ENCODE measurements at places on chromosomes 1 and 21.

DNA sequence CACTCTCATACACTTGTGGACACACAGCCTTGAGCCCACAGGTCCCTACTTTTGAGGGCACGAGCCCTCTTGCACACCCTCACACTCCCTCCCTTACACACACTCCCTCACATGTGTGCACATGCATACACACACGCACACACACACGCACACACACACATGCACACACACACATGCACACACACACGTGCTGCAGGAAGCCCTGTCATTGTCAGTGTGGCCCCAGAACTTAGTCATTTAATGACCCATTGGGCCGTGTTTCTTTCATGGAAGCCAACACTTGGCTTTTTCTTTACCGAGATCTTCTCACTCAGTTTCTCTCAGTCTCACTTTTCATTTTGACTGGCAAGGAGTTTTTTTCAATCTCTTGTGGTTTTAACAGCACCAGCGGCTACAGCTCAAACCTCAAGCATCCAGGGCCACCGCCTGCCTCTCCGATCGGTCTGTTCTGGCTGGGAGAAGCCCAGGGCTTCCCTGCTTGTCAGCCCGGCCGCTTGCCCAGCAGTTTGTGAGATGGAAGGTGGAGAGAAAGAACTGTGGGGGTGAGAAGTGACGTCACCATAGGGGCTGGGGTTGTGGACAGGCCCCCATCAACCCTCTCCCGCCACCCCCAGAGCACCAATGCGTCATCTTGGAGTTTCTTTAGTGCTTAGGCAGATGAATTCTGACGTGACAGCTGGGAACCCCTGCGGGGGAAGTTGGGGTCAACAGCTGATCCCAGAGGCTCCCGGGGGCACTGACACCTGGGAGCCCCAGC, 15.8 kb upstream of the TNFRSF8 start:
- no peak for DNase-seq

DNA sequence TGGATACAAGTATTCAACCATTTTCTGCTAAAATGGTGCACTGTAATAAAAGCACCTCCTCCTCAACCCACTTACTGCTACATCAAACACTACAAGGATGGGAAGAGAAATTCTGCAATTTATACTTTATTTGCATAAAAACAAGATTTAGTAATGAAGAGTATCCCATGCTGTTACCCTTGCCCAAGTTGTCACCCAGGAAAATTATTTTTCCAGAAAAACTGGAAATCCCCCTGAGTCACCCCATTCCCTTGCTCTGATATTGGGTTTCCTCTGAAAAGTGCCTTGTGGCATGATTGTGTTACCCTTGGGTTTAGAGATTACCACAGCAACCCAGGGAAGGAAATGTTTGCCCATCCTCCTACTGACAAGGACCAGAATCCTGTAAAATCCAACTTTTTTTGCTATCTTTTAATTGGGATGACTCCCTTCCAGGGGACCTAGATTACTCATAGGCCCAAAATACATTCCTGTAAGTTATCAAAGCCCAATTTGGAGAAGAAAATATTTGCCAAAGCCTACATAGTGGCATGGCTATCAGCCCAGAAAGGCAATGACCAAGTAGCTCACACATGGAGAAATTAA, 16.5 kb upstream of the ZC3H11B start:
- no peak for DNase-seq

GRCh38 chr21:35156293-35157278, 107.5 kb upstream of the RUNX1 start:
- no peak for DNase-seq

GRCh38 chr1:230010603-230011332, 56.3 kb upstream of the GALNT2 start:
- DNase-seq, result no peak

DNA sequence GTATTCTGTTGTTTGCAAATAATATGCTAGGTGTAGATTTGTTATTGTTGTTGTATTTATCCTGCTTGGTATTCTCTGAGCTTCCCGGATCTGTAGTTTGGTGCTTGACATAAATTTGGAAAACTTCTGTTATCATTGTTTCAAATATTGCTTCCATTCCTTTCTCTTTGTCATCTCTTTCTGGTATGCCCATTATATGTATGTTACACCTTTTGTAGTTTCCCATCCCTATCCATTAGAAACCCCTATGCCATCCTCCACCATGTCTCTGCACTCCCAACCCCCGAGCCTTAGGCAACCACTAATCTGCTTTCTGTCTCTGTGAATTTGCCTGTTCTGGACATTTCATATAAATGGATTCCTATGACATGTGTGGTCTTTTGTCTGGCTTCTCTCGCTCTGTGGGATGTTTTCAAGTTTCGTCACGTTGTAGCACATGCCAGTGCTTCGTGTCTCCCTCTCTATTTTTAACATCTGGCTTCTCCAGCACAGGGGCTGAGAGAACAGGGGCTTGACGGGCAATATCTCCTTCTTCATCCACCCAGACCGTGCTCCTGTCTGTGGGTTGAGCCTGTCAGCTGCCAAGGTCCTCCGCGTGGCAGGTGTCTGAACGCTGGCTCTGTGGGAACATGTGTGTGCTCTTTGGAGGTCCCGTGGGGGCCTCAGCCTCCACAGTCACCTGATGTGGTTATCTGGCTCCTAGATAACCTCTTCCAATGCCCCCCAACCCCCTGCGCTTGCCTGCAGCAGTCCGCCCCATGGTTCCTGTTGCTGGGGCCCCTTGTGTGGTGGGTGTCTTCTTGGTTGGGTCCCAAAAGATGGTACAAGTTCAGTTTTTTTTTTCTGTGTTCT, 32.8 kb upstream of the MAN1C1 start:
- DNase-seq, result no peak

DNA sequence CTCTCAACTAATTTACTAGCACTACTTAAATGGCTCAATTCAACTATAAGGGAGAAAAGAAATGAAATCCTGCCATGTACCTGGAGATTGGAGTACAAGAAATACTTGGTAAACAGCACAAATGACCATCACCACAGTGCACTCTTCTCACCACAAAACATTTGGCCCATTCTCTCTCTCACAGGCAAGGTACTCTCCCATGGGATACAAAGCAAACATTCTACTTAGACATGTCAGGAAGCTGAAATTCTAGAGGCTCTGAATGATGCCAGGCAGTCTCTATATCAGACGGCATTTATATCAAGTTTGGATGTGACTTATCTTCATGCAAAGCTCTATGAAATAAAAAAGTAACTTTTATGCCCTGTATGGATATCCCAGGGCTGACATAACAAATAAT, 72.5 kb downstream of the DPT start:
- no peak for DNase-seq

- DNase-seq, result no peak
Observed at GRCh38 chr21:38460171-38460742, 38.0 kb downstream of the ERG start.

GRCh38 chr1:159015440-159015909, 5.8 kb downstream of the IFI16 start:
- peak; percentile 27 for DNase-seq

GRCh38 chr1:63230722-63231121, 91.6 kb upstream of the FOXD3 start:
- no peak for DNase-seq

DNA sequence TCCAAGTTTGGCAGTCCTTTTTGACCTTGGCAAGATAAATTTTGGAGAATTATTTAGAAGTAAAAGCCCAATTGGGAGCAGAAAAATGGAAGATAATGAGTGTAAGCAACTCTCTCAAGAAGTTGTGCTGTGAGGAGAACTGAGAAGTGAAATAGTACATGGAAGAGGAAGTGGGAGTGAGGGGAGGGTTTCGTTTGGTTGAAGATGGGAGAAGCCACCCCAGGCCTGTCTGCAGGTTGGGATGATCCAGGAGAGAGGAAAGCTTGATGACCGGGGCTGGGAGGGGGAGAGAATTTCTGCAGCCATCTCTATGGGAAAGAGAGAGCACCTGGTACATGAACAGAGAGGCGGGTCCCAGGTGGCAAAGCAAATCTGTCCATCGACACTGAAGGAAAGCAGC, 8.6 kb upstream of the RCAN1 start:
- no peak for DNase-seq

DNA sequence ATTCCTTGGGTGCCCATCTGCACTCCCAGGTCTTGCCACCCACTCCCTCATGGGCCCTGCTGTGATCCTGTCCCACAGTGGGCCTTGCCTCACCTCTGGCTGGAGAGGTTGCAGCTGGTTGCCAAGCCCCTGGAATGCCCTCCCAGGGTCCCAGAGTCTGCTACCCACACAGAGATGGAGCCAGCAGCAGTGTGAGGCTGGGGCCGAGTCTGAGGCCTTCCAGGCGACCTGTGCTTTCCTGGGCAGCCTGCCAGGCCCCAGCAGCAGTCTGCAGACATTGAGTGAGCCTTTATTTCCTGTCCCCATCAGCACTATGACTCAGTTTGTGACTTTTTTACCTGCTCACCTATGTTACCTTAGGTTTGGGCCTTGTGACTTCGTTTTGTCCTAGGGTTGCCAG, 25.0 kb upstream of the TSPAN2 start:
- DNase-seq, result no peak

- DNase-seq, result no peak
Observed at GRCh38 chr1:98515744-98516143, 145.8 kb upstream of the SNX7 start.

GRCh38 chr1:196774603-196775002, at the start of gene CFHR3:
TSS of gene CFHR3 (plus strand) at chr1:196774840. CDS start at chr1:196774887, 47 bp downstream.
- DNase-seq, result no peak

- no peak for DNase-seq
Observed at GRCh38 chr1:176541663-176542062, 78.7 kb downstream of the PAPPA2 start.

DNA sequence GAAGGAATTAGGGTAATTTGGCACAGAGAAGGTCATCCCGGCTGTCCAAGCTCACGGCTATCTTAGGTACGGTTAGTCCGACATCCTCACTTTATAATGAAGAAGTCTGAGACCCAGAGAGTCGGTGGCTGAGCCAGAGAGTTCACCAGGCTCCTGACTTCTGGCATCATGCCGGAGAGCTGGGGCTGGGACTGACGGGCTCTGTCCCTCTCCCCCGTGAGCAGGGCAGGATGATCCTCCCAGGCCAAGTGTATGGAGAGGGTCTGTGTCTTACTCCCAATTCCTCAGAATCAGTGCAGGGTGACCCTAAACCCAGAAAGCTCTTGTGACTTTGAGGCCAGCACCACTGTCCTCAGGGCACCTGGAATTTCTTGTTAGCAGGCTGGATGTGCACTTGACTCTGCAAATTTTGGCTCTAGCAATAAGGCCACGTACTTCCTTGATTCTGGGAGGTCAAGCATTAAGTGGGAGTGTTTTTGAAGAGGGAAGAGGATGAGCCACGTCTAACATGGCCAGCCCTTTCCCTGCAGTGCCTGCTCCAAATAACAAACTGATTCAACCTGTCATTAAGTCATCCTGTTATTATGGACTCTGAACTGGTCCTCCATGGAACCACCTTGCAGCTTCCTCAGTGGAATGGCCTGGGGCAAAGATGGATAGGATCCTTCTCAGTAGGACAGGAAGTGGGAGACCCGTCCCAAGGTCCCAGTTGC, 20.8 kb upstream of the BTG2 start:
- DNase-seq, result no peak

DNA sequence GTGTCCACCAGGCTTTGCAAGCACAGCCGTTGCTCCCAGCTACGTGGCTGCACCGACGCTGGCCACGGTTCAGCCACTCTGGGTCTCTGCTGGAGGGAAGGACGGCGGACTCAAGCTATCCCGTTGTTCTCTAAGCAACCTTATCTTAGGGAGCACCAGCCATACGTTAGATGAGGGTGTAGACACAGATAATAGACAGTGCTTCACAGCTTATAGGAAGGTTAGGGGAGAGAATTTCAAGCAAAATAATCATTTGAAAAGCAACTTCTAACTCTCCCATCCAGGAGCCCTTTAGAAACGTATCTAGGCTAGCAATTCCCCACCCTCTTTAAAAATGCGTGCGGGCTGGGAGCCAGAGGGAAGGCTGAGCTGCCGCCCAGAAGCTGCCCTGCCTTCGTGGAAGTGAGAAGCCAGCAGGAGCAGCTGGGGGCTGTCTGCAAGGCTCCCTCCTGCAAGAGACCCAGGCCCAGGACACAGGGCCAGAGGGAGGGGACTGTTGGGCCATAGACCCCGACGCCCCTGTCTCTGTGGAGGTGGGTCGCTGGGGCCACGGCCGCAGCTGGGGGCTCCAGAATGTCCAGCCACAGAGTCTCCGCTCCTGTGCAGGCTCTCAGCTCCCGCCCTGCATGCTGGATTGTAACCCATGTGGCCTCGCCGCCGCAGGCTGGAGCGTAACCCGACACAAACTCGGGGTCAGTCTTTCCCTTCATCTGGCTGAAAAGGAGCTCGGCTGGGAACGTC, 31.2 kb upstream of the COL6A2 start:
- DNase-seq, result no peak

DNA sequence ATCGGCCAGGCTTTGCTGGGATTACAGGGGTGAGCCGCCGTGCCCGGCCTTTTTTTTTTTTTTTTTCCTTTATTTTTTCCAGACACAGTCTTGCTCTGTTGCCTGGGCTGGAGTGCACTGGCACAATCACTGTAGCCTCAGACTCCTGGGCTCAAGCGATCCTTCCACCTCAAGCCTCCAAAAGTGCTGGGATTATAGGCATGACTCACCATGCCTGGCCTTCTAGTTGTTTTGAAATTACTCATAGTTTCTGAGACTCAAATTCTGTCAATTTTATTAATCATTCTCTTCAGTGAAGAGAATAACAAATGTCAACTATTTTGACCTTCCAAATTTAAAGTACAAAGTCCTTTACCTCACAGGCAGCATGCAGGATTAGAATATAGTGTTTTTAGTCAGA, 374.5 kb downstream of the PLA2G4A start:
- DNase-seq, result no peak

GRCh38 chr1:96978901-96979300, 257.3 kb downstream of the PTBP2 start:
- DNase-seq, result no peak

DNA sequence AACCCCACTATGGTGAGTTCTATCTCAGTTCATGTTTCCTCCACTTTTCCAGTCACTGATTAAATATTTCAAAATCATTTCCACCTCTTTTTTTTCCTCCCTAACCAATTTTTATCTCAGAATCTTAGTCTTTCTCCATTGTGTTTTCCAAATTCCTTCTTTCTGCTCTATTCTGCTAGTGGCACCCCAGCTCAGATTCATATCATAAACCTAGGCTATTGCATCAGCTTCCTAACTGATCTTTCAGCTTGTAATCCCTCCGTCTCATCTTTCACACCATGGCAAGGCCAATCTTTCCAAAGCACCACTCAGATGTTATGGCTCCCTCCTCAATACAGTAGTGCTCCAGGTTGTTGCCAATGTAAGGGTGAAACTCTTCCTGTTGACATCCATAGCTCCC, 631.9 kb downstream of the PLPP3 start:
- no peak for DNase-seq

- no peak for DNase-seq
Observed at GRCh38 chr1:188224263-188224662, 1395.5 kb downstream of the PLA2G4A start.

DNA sequence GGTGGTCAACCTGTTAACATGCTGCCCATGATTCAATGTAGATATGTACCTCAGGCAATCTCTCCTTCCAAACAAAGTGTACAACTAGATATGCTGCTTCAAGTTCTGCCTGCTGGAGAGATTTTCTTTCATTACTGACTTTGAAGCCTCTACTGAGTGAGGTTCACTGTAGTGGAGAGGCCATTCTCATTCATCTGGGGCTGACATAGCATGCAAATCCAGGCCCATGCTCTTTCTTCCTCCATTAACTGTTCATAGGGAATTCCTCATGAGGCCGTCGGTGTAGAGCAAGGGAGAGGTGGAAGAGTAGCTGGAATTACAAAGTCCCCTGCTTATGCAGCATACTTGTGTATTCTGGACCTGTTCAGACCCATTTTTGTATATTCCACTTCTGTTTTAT, 38.6 kb downstream of the VANGL2 start:
- DNase-seq, result no peak

All from activated CD8-positive, alpha-beta memory T cell treated with anti-CD3 and anti-CD28 coated beads for 1 hour (primary cell).